Heart left ventricle (tissue), 16 donors: ENCODE measurements at places on chromosomes 2 and 18. TPM values are rescaled to one million over a fixed set of nuclear protein-coding genes. Genes with fewer than 3 reads are reported as not detected.

- DNase-seq: no peak
Measured at GRCh38 chr2:162677476-162677875, 161.1 kb downstream of the KCNH7 start.

- no peak for DNase-seq
Measured at GRCh38 chr2:96240341-96241038, 25.3 kb downstream of the TMEM127 start.

DNA sequence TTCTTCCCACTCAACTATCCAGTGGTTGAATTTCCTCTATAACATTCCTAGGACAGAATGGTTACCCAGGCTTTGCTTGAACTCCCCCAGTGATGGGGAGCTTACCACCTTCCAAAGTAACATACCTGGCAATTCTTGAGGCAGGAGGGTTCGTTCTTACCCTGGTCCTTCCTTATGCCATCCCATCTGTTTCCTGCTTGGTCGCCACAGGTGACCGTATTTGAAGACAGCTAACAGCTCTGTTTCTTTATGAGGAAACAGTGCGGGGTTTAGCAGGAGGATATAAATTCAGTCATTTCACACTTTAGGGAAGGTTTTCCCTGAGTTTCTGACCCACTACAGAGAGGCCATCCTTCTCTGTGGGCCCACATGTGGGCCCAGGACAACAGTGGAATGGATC, 42.6 kb downstream of the FOSL2 start:
- DNase-seq: no peak

DNA sequence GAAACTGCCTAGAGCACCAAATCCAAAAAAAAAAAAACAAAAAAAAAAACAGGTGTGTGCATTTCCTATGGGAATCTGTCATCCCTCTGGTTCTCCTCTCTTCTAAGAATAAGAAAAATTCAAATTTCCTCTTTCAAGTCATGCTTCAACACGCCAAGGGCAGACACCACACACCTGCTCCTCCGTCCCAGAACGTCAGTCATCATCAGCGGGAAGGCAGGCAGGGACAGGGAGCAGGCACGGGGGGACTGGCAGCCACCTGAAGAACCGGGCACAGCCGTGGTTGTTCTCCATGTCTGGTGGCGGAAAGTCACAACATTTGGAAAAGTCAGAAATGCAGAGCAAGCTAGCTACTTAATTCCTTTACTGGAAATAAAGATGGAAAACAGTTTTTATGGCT, 214.8 kb downstream of the IKZF2 start:
- DNase-seq: no peak

GRCh38 chr18:38494065-38494464, 928.5 kb upstream of the CELF4 start:
- DNase-seq: no peak

The NEB gene
- 3.5 TPM for total RNA-seq

The MOB1A gene
- 53.5 TPM for total RNA-seq

The TSPYL6 gene
- total RNA-seq: not detected
